ENCODE measurements at places on chromosomes 12 and 14. TPM values are rescaled to one million over a fixed set of nuclear protein-coding genes. Genes with fewer than 3 reads are reported as not detected.

The GLS2 gene
- 0.22 TPM for total RNA-seq

The DDX24 gene
- total RNA-seq, result 114 TPM

The PIK3C2G gene
- total RNA-seq, result not detected

The WSCD2 gene
- total RNA-seq, result not detected

The OGFOD2 gene
- total RNA-seq, result 15.0 TPM

The ACSS3 gene
- total RNA-seq, result 16.2 TPM

The ADAMTS20 gene
- not detected for total RNA-seq

The PTCSC3 gene
- total RNA-seq, result not detected

All from uterine smooth muscle cell (primary cell).